Natural killer cell (primary cell): ENCODE measurements at places on chromosomes 2 and 18.

GRCh38 chr2:162840598-162841246, 2.2 kb upstream of the KCNH7 start:
- peak; percentile 32 for DNase-seq

GRCh38 chr2:127045792-127046501, 61.0 kb downstream of the BIN1 start:
- DNase-seq, result no peak

GRCh38 chr2:158202161-158202815, 100.6 kb downstream of the UPP2 start:
- no peak for DNase-seq

DNA sequence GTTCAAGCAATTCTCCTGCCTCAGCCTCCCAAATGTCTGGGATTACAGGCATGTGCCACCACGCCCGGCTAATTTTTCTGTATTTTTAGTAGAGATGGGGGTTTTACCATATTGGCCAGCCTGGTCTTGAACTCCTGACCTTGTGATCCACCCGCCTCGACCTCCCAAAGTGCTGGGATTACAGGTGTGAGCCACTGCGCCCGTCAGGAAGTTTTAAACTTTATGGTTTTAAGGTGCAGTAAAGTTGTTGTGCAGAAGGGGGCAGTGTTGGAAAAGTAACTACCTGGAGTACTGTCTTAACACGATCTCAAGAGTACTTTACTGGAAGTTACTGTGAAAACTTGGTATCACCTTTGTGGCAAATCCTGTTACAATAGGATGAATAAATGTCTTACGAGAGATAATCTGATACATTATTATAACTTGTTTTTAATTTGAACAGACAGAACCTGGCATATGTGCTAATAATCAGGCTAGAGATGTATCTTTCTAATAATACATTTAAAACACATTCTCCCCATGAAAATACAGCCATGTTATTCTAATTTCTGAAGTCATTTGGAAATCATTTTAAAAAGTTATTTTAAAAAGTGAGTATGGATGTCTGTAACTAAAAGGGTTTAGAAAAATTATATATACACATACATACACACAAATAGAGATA, 10.8 kb downstream of the SPDYA start:
- peak; percentile 86 for DNase-seq

DNA sequence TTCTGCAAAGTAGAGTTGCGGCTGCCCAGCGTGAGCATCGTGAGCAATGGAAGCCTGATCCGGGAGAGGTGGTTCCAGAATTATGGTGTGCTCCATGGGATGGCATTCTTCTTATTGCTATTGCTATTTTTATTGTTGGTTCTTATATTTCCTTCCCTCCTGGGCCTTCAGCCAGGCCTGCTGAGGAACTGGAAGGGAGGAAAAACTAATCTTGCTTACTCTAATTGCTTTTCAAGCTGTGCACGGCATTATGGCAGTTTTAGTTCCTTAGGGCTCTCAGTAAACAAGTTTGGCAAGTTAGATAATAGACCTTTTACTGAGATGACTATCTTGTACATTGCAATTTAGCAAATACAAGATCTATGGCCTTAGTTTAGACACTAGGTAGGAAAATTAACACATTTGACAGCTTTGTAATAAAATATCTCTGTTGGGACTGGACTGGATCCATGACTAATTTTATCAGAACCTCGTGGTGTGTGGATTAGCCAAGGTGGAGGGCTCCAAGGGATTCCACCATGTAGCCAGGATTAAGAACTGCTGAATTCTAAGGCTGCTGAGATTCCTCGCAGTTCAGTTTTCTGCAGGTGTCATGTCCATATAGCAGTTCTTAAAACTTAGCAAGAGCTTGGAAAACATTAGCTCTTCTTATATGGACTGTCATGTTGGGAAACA, 6.0 kb downstream of the RSAD2 start:
- no peak for DNase-seq

- no peak for DNase-seq
Measured at GRCh38 chr18:41373612-41374011, 581.4 kb upstream of the PIK3C3 start.

GRCh38 chr18:56662063-56662408, 10.9 kb downstream of the WDR7 start:
- no peak for DNase-seq

- no peak for DNase-seq
Measured at GRCh38 chr2:17667898-17668297, 85.7 kb downstream of the SMC6 start.

DNA sequence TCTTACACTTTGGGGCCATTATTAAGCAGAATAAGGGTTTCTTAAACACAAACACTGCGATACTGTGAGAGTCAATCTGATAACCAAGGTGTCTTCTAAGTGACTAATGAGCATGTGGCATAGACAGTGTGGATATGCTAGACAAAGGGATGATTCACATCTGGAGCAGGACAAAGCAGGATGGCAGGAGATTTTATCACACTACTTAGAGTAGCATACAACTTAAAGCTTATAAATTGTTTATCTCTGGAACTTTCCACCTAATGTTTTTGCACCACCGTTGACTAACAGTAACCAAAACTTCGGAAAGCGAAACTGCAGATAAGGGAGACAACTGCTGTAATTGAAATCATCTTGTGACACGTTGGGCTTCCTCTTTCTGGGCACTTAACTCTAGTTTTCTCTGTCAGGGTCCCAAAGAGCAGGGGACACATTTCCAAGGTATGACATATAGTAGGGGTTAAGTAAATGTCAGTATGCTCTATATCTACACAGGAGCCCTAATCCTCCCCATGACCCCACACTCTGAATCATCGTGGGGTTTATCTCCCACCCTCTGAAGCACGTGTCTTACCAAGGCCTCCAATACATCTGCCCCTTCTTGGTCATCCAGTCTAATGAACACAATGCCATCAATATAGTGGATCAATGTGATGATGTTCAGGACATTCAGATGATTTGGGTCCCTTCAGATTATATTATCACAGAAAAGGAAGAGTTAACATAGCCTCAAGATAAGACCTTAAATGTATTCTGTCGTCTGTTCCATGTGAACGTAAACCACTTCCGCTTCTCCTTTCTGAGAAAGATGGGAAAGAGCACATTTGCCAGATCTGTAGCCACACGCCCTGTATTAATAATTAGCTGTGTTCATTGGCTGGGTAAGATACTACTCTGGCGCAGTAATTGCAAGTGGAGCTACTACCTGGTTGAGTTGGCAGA, 78.7 kb downstream of the FTCDNL1 start:
- no peak for DNase-seq

DNA sequence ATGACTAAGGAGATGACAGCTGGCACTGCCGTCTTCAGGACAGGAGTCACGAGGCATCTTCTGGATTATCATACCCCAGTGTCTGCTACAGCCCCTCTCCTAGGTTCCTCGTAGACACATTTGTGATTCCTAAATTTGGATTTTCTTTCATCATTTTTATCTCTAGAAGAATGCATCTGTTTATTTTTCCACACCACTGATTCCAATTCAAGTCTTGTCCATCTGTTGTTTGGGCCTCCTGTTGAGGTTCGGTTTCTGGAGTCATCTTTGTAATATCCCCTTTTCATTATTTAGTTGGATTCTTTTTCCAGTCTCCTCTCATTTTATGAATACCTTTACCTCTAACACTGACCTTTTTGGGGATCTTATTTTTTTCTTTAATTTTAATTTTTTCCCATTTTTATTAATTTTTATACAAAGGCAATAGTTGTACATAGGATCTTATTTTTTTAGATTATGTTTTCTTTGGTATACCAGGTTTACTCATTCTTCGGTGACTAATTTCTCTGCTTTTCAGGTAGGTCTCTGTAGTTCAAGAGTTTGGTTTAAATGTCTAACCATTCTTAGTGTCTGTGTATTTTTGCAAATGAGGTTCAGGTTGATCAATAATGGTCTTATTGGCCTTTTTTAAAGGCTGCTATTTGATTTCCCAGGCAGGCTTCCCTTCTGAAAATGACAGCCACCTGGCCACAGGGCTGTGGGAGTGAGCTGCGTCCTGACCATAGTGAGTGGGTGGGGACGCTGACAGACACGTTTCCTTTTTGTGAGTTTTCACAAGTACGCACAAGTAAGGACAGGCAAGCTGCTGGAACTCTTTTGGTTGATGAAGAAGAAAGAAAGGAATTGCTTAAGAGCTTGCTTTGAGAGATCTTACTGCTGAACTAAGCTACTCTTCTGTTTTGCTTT, 34.5 kb downstream of the FARP2 start:
- DNase-seq, result no peak

GRCh38 chr2:63789338-63790020, 52.2 kb upstream of the UGP2 start:
- no peak for DNase-seq

- no peak for DNase-seq
Measured at GRCh38 chr18:6751222-6751621, 21.7 kb downstream of the ARHGAP28 start.

DNA sequence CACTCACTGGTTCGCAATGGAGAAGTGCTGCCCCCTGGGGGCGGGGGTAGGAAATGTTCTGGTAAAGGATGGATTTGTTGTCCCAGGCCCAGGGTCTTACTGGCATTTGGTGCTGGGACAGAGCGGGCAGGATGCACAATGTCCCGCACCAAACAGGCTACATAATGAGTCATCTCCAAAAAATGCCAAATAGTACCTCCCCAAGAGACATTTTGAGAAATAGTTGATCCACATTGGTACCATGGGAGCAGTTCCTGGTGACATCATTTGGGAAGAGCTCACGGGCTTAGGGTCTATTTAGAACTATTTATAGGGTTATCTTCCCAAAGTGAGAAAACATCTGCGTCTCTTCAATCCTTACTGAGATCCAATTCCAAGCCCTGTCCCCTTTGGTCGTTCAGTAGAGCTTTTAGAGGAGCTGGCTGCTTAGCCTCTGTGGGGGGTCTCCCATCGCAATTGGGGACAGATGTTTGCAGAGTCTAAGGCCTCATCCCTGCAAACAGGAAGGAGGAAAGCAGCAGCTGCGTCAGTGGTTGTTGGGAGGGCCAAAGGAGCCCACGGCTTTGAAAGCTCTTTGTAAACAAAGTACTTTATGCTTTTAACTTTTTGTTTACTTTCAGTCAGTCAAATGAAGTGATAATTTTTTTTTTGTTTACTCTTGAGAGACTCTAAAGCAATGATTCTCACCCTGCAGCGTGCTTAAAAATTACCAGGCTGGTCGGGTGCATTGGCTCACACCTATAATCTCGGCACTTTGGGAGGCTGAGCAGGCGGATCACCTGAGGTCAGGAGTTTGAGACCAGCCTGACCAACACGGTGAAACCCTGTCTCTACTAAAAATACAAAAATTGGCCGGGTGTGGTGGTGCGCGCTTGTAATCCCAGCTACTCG, 49.3 kb downstream of the GREB1 start:
- peak; percentile 66 for DNase-seq

- no peak for DNase-seq
Measured at GRCh38 chr18:60196836-60197606, 175.6 kb downstream of the MC4R start.

DNA sequence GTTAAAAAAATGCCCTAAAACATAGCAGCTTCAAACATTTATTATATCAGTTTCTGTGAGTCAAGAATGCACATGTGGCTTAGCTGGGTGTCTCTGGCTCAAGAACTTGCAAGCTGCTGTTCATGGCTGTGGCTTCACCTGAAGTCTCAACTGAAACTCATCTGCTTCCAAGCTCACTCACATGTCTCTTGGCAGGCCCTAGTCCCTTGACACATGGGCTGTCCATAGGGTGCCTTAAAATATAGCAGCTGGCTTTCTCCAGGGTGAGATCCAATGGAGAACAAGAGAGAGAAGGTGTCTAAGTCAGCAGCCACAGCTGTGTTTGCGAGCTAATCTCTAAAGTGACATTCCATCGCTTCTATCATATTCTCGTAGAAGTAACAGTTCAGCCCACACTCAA, 152.8 kb downstream of the DSEL start:
- no peak for DNase-seq

GRCh38 chr18:3911413-3911812, 461.4 kb downstream of the TGIF1 start:
- no peak for DNase-seq

GRCh38 chr18:8756571-8756970, 51.2 kb downstream of the MTCL1 start:
- no peak for DNase-seq

- DNase-seq, result no peak
Measured at GRCh38 chr2:39991298-39991697, 212.2 kb upstream of the THUMPD2 start.

- no peak for DNase-seq
Measured at GRCh38 chr2:168029071-168029470, 218.3 kb downstream of the STK39 start.

- no peak for DNase-seq
Measured at GRCh38 chr2:86237172-86237571, 37.9 kb downstream of the MRPL35 start.

DNA sequence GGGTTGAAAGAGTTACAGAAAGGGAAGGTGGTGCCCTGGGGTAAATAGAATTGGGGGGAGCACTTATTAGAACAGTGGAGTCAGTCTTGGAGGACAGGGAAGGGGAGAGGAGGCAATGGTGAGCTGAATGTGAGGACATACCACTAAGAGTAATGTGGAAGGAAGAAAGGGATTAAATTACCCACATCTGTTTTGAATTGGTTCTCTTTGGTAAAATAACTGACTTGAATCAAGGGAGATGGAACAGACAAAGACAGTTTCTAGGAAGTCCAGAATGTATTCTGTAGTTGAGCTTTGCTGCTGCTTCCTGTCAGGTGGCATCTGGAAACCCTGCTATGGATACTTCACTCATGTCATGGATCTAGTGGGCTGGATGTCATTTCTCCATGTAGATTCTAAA, 6.7 kb downstream of the SETBP1 start:
- DNase-seq, result no peak

DNA sequence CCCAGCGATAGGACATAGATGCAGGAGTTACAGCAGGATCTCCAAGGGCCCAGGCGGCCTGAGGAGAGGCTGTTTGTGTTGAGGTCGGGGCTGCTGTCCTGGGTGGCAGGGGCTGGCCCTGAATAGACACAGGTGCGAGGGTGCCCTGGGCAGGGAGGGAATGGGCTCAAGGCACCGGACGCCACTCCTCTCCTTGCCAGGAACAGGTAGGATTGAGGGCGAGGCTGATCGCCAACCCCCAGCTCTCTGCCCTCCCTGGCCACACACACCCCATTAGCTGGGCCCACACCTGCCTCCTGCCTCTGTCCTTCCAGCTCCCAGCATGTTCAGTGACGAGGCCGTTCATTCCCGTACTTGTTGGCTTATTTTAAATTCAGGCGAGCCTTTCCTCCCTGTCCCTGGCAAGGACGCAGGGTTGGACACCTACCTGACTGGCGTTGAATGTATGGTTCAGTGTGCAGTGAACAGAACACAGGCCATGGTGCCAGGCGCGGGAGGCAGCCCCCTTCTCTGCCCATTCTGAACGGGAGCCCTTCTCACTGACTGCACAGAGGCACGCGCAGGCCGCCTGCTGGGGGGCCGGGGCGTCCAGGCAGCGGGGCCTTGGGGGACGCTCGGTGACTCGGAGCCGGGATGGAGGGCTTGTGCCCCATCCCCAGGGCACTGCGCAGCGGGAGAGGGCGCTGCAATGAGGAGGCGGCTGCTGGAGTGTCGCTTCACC, 41.3 kb upstream of the SNED1 start:
- DNase-seq, result no peak

- peak; percentile 47 for DNase-seq
Measured at GRCh38 chr2:53969285-53969967, 1.4 kb downstream of the PSME4 start.

DNA sequence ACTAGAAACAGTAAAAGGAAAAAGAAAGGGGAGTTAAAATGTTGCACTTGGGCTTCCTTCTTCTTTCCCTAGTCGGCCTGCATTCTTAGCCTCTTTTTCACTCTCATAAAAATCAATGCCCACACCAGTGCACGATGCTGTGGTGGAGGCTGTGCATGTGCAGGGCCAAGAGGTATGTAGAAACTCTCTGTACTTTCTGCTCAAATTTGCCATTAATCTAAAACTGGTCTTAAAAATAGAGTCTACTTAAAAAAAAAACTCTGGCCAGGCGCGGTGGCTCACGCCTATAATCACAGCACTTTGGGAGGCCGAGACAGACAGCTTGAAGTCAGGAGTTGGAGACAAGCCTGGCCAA, 11.1 kb downstream of the TRAPPC8 start:
- DNase-seq, result no peak
